ENCODE measurements at places on chromosomes 3 and 15.

- peak; percentile 50 for DNase-seq
Measured at GRCh38 chr3:38651153-38651789, 1.8 kb upstream of the SCN5A start.

DNA sequence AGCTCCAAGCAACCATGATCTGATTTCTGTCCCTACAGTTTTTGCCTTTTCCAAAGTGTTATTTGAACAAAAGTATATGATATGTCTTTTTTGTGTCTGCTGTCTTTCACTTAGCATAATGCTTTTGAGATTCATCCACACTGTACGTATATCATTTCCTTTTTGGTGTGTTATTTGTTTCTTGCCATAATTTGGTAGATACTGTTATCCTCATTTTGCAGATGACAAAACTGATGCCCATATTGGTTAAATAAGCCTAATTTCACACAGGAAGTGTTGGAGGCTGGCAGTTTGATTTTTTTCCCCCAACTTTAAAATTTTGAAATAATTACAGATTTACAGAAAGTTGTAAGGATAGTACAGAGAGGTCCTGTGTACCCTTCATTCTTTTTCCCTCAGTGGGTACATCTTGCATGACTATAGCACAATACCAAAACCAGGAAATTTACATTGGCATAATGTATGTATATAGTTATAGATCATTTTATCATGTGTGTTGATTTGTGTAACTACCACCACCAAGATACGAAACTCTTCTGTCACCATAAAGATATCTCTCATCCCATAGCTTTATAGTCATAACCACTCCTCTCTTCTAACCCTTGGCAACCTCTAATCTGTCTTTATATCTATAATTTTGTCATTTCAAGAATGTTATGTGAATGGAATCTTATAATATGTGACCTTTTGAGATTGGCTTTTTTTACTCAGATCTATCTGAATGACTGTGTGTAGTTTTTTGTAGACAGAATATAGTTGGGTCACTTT is 55.6 kb downstream of the RASA2 start:
- no peak for DNase-seq

- DNase-seq = no peak
Measured at GRCh38 chr3:46344476-46344875, 9.4 kb upstream of the CCR2 start.

DNA sequence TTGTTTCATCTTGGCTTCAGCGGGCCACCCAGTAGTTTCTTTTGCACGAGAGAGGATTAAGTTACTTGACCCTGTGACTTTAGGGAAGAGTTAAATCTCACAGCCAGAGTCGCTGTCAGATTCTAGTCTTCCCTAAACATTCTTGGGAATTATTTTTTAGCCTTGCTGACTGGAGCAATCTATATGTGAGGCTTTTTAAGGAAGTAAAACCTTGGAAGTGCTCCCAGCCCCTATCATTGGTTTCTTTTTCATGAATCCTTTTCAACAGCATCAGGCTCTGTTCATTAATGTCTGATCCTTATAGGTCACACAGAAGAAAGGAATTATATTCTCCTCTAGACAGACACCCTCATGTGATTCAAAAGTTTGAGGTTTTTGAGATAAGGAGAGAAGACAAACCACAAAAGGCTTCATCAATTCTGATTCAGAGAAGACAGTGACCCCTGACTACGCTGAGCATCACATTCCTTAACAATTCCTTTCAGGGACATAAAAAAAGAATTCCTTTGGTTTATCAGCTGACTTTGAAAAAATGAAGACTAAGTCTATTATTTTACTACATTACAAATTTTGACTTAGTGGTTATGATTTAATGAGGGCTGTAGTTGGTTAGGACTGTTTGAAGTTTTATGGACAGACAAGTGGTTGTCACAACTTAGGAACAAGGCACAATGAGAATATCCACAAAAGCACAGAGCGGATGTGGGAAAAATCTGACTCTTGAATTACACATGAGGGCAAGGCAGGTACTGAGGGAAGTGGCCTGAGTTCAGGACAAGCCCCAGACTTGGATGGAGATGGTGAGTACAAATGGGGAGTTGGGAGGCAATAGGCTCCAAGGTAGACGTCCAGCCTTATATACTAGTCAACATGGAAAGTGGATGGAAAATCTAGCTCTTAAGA is 171.1 kb upstream of the STT3B start:
- DNase-seq = peak; percentile 77

DNA sequence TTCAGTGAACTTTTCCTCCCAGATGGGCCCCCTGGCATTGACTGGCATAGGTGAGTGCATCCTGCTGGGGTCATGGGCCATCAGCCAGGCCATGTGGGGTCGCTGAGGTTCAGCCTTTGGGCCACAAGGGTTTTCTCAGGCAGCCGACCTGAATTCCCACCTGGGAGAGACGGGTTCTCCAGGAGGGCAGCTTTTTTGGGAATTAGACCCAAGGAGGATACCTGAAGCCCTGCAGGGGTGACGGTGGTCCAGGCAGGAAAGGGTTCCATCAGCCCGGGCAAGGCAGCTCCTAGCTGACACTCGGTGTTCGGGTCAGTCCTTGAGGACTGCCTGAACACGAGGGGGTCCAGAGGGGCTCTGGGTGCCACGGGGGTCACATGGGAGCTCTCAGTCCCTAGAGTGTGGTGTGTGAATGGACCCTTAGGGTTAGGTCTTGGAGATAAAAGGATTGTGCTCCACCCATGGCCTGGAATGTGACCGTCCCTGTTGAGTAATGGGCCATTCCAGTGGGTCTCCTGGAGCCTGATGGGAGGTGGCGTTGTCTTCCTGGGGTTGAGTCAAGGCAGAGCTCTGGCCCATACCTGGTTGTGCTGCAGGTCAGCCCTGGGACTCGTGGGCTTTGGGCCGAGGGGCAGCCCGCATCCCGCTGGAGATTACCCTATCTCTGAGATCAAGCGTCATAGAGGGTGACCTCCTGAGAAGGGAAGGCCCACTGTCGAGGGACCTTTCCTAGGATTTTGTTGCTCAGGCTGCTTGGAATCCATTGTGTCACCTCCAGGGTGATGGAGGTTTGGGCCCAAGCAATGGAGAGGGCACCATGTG is 192.8 kb downstream of the UBE3A start:
- no peak for DNase-seq

- DNase-seq = peak; percentile 42
Measured at GRCh38 chr3:13308380-13308801, 111.7 kb downstream of the NUP210 start.

- DNase-seq = peak; percentile 85
Measured at GRCh38 chr15:44194323-44195150, 534 bp downstream of the FRMD5 start.

- DNase-seq = no peak
Measured at GRCh38 chr3:60355825-60356224, 895.4 kb downstream of the FHIT start.

- DNase-seq = no peak
Measured at GRCh38 chr3:173737167-173737808, 339.7 kb downstream of the NLGN1 start.

DNA sequence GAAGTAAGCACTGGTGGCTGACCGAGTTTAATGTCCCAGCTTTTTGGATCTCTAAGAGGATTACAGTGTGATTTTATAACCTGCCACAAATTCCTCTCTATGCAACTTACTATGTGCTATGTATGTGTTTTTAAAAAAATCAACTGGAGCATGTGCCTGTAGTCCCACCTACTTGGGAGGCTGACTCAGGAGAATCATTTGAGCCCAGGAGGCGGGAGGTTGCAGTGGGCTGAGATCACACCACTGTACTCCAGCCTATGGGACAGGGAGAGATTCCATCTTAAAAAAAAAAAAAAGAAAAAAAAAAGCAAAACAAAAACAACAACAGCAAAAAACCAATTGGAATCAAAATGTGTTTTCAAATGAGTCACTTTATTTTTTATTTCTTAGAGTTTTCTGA is 29.6 kb downstream of the DUT start:
- DNase-seq = peak; percentile 47
